ENCODE measurements at places on chromosomes 6 and 20.

- no peak for DNase-seq
These were observed 3.7 kb upstream of the SLC17A2 start for GRCh38 chr6:25934156-25934555.

- DNase-seq, result no peak
These were observed 13.1 kb downstream of the FUCA2 start for GRCh38 chr6:143498428-143498827.

DNA sequence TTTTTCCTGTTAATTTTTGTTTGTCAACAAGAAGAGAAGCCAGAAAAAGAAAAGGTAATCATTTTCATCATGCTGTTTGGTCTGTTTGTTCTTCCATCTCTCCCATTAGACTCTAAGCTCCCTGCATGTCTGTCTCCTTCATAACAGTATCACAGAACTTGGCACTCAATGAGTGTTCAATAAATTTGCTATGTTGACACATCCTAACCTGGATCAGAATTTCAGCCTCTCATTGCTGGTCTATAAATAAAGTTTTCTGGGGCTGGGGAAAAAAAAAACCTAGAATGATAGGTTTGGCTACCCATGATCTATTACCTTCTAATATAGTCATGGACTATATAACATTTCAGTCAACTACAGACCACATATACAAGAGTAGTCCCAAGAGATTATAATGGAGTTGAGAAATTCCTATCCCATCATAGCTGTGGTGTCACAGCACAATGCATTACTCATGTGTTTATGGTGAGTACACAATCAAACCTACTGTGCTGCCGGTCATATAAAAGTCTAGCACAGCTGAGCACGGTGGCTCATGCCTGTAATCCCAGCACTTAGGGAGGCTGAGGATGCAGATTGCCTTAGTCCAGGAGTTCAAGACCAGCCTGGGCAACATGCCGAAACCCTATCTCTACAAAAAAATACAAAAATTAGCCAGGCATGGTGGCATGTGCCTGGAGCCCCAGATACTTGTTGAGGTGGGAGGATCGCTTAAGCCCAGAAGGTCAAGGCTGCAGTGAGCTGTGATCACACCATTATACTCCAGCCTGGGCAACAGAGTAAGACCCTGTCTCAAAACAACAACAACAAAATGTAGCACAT lies 5.9 kb downstream of the NUDT3 start:
- no peak for DNase-seq

DNA sequence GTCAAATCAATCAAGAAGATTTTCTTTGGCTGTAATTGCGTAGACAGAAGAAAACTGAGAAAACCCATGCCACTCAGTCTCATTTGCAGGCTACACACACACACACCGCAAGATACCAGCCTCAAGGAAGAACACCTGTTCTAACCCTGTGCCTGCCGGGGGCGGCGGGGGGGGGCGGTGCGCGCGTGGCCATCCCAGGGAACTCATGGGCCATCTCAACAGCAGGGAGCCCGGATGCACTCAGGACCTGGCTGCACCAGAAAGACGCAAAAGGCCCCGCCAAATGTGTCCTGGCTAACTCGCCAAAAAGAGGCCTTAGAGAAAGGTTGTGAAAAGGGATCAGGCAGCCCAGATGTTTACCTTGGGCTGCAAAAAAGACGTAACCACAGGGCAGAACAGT lies 2.1 kb downstream of the B3GAT2 start:
- no peak for DNase-seq

DNA sequence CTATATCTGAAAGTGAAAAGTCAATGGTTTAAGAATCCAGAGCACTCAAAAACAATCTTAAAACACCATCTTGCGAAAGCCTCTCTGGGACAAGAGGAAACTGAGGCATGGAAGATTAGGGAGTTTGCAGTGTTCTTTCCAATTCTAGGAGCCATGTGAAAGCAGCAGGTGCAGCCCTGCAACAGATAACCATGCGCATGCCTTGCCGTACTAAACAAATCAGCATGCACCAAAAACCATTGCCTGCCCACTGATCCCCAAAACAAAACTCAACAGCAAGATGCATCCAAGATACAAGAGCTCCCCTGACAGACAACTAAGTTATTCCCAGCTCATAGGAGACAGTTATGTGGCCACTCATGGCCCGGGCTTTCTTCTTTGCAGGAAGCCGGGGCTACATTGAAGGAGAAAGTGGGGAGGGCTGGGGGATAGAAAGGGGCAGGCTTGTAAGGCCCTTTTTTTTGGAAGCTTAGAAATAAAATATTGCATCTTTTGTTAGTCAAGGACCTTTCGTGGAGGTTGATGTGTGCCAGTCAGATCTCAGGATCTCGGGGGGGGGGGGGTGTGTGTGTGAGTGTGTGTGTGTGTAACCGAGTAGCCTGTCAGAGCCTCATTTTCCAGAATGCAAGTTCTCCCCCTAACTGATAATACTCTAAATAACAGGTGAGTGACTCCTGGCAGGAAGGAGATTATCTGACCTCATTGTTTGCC lies 178.4 kb downstream of the MBOAT1 start:
- no peak for DNase-seq

DNA sequence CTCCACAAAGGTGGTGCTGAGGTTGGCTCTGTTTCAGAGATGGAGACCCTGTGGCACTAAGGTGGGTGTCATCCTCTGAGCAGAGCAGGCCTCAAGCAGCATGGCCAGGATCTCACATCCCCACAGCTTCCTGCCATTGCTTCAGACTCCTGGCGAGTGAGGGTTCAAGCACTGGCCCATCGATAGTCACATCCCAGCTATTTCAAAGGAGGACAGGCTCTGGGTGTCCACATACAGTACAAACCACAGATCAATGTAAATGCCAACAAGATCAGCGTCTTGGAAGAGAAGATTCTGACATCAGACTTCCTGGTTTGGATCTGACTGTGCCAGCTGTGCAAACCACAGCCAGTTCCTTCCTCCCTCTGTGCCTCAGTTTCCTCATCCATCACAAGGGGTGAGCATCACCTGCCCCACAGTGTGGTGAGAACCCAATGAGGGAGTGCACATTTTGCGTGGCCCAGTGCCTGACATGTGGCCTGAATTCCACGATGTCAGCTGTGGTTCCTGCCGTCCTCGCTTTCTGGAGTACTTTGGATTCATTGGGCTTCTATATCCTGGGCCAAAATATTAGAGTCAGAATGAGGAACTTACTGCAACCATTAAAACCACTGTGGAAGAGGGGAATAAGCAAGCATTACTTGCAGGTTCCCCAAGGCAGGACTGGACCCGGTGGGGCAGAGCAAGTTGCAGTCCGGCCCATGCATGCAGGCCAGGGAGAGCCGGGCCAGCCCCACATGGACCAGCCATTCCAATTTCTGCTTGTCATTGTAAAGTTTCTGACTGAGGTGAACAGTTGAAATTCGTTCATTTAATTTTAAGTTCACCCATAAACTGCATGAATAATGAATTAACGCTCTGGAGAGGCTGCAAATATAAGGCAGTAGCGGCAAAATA lies 236.0 kb downstream of the TTLL2 start:
- no peak for DNase-seq

Measured in stimulated activated CD4-positive, alpha-beta T cell treated with anti-CD3 and anti-CD28 coated beads, TNF-alpha, amount 100 ng/mL, for 1 hour (primary cell).